ENCODE measurements at places on chromosomes 13 and 19. TPM values are rescaled to one million over a fixed set of nuclear protein-coding genes. Genes with fewer than 3 reads are reported as not detected.

Gene TNNT1
- 0.48 TPM for total RNA-seq

Gene FBXL12
- 16.7 TPM for total RNA-seq

Gene PODNL1
- total RNA-seq, result not detected

Gene LPAR6
- 29.8 TPM for total RNA-seq

Gene AXL
- total RNA-seq, result not detected

Gene FFAR1
- total RNA-seq, result not detected

Gene C19orf18
- total RNA-seq, result 0.34 TPM

Gene MIA
- total RNA-seq, result 0.59 TPM

Gene KLK1
- 2.6 TPM for total RNA-seq

Gene COMP
- not detected for total RNA-seq

Gene CCL25
- 0.23 TPM for total RNA-seq
